Left cardiac atrium (tissue), 4 donors: ENCODE measurements at places on chromosomes 12 and 14. TPM values are rescaled to one million over a fixed set of nuclear protein-coding genes. Genes with fewer than 3 reads are reported as not detected.

CCDC197 gene
- total RNA-seq = not detected

GRCh38 chr12:5945071-5946008, at the start of gene ANO2:
Gene ANO2 (minus strand): TSS chr12:5945259. CDS start chr12:5945217, 42 bp downstream.
- peak; percentile 43 for DNase-seq

GRCh38 chr14:26526137-26526536, 71.7 kb downstream of the NOVA1 start:
- no peak for DNase-seq

- DNase-seq = no peak
Observed at GRCh38 chr12:68587448-68587873, 23.2 kb upstream of the RAP1B start.

DNA sequence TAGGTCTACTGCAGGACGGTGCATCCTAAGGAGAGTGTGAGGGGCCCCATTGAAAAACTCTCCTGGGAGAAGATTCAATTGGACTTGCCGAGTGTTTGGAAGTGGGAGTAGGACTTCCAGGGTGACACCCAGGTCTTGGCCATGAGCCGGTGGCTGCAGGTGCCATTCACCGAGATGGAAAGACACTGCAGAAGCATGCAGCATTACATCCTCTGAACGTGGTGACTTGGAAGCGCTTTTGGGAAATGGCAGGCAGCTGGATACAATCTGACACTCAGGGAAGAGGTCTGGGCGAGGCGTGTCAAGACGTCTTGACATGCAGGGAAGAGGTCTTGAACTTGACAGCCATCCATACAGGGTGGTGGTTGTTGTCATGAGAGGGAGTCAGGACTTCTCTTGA, 126.9 kb downstream of the PAPOLA start:
- DNase-seq = no peak

ATP2A2 gene
- 2,696 TPM for total RNA-seq

SIX1 gene
- total RNA-seq = 0.24 TPM

DNA sequence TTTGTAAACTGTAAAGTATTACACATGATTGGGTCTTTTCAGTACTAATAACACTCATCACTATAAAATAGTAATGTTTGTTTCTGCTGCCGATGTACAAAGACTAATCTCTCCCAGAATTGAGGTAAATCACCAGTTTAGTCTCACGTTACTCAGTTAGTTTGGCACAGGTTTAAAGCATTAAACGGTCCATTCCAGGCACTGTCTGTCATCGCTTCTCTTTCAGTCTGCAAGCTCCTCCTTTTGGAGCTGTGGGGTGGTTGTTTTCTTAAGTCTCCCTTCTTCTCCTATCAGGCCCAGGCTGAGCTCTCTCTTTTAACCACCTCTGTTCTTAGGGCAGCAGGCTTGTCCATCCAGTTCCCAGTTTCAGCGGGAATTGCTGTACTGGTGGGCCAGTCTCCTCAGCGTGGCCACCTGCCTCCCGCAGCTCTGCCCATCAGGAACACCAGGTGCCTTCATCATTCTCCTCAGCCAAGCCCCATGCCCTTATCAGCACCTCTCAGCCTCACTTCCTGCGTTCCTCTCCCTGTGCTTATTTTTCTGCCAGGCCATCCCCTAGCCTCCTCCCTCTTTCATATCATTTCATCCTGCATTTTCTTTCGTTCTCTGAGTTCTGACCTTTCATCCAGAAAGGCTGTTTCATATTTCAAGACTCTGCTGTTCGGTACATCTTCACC, 149.0 kb downstream of the TGFB3 start:
- no peak for DNase-seq

DNA sequence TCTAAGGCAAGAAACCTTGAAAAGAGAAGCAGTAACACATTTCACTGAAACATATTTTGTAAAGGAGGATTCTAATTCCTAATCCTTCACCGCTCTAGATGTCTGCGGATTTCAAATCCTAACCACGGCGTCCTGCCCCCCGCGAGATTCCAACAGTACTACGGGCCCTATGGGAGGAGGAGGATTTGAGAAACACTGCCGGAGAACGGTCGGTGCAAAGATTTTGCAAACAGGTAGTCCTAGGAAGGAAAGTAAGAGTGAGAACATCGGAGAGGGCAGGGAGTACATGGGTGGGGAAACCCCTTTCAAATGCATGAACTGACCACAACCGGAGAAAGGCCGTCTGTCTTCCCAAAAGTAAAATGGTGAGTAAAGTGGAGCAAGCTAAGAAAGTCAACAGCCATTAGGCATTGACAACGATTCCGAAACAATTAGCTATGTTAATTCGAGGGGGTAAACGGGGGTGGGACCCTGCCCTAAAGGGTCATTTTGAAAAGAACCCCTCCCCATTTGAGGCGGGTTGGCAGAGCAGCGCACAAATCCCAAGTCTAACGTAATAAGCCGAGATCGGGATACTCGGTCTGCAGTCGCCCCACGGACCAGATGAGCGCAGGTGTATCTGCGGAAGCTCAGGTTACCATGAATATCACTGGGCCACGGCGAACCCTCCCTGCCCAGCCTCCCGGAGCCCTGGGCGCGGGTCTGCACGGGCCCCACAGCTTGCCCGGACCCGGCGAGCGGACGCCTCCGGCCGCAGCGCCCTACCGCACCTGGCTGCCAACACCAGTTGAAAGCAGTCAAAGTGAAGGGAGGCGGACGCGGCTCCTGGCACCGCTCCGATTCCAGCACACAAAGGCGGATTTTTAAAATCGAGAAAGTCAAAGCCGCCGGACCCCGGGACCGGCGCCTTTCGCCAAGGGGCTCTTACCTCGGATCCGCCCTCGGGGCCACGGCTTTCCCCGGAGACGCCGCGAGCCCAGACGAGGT, 662 bp downstream of the EPS8 start:
- DNase-seq = peak; percentile 35

DNA sequence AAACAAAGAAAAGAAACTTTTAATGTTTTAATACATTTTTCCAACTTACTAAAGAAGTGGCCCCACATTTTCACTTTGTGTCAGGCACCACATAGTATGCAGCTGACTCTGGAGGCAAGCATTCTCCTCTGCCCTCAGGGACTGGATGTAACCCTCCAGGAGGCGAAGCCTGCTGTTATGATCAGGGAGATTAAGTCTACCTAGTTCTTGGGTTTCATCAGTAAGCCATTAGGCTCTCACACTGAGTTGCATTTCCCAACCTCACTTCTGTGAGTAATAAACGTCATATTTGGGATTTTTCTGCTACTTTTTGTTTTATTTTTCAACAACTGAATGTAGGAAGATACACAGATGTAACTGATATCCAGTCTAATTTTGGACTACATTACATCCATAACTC, 101.2 kb upstream of the LRFN5 start:
- DNase-seq = no peak

OASL gene
- 0.35 TPM for total RNA-seq

- no peak for DNase-seq
Observed at GRCh38 chr12:47745485-47746041, 13.1 kb downstream of the RAPGEF3 start.

DNA sequence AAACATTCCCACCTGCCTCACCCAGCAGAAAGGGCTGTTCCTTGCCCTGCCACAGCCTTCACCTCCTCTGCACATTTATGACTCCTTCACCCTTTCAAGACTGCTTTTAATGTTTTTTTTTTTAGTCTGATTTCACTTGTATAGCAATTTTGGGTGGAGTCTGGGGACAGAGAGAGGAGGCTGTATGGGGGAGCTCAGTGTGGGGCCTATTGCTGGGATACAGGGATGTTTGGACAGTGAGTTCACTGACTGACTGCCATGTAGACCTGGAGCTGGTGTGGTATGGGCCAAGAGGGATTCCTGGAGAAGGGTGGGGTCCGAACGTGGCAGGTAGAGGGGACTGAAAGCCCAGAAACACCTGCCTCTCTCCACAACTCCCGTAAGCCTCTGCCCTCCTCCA, 1.9 kb upstream of the KRT85 start:
- DNase-seq = no peak

GRCh38 chr12:108592033-108592909, 5.6 kb downstream of the TMEM119 start:
- no peak for DNase-seq

GRCh38 chr12:93427779-93428564, 13.8 kb downstream of the UBE2N start:
- no peak for DNase-seq

WNK1 gene
- total RNA-seq = 251 TPM

GRCh38 chr12:39402922-39403321, 40.0 kb downstream of the KIF21A start:
- no peak for DNase-seq

DNA sequence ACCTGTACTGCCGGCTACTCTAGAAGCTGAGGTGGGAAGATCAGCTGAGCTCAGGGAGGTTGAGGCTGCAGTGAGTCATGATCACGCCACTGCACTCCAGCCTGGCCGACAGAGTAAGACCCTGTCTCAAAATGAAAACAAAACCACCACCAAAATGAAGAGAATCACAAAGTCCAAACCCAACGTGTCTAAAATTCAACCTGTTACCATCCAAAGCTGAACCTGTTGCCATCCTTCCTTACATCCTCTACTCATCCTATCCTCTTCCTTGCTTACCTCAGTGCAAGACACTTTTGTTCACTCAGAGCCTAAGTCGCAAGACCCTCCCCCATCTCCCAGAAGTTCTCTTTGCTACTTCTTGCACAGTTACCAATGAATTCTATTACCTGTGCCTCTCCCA, 299.7 kb downstream of the ATP23 start:
- no peak for DNase-seq

DNA sequence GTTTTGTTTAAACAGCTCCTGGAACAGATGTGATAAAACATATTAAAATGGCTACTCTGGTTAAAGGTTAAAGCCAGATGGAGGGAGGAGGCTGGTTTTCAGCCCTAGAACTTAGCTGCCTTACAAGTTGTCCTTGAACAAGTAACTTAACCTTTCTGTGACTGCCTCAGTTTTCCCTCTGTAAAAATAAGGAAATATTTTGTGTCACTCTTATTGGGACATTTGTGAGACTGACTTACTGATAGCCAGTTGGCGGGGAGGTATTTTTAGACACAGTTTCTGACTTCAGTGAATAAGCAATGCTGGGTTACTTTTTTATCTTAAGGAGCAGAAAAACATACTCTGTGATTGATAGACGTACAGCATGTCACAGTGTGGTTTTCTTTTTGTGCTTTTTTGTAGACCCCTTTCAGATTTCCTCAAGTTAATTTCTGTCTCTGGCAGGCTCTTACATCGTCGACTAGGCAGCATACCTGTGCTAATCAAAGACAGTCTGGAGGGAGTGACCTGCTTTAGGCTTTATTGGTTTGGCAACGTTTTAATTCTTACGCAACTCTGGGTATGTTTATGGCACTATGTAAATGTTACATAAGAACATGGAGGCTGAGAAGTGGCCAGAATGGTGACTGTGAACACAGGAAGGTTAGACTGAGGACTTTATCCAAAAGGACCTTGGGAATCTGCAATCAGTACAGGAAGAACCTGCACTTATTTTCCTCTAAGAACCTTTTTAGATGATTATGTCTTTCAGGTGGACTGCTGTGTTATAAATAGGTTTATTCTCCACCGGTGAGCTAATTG, 3.3 kb downstream of the ACVR1B start:
- no peak for DNase-seq

GRCh38 chr12:19430988-19431387, 8.3 kb upstream of the AEBP2 start:
- no peak for DNase-seq

KLHL42 gene
- total RNA-seq = 12.7 TPM

- DNase-seq = no peak
Observed at GRCh38 chr12:107788690-107789458, 14.4 kb downstream of the ASCL4 start.

DNA sequence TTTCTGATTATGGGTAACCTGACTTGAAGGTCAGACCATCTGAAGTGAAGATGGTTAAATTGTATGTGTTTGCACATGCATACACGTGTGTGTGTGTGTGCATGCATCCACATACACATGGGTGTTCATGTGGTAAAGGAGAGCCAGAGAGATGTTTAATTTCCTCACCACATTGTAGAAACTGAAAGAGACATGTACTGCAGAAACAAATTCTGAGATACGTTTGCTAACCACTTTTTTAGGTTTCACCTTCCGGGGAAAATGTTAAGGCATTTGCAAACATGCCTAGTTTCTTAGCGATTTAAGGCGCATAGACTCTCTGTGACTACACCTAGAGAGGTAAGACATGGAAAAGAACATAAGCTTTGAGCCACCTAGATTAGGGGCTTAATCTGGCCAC, 362.9 kb downstream of the RAD51B start:
- no peak for DNase-seq

DNA sequence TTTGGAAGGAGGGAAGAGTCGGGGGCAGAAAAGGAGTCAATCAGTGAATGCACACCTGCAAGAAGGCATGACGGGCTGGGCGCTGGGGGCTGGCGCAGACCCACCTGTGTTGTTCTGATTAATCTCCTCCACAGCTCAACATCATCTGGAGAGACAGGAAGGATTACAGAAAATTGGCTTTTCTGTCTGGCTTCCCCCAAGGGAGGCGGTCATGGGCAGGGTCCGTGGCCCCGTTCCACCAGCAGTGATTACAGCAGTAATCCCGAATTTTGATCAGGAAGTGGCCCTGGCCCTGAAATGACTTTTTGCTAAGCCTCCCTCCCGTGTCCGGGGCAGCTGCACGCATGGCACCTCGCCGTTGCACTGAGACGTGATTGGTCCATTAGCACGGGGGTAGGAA, 24.4 kb upstream of the GALNT9 start:
- DNase-seq = peak; percentile 3

GRCh38 chr14:58635091-58635830, 2.5 kb upstream of the DACT1 start:
- no peak for DNase-seq

- DNase-seq = no peak
Observed at GRCh38 chr14:36438883-36439282, 81.1 kb downstream of the NKX2-1 start.

- DNase-seq = no peak
Observed at GRCh38 chr14:104706733-104707607, 17.1 kb upstream of the ADSS1 start.

- no peak for DNase-seq
Observed at GRCh38 chr14:93706360-93706955, 81.8 kb downstream of the PRIMA1 start.

DNA sequence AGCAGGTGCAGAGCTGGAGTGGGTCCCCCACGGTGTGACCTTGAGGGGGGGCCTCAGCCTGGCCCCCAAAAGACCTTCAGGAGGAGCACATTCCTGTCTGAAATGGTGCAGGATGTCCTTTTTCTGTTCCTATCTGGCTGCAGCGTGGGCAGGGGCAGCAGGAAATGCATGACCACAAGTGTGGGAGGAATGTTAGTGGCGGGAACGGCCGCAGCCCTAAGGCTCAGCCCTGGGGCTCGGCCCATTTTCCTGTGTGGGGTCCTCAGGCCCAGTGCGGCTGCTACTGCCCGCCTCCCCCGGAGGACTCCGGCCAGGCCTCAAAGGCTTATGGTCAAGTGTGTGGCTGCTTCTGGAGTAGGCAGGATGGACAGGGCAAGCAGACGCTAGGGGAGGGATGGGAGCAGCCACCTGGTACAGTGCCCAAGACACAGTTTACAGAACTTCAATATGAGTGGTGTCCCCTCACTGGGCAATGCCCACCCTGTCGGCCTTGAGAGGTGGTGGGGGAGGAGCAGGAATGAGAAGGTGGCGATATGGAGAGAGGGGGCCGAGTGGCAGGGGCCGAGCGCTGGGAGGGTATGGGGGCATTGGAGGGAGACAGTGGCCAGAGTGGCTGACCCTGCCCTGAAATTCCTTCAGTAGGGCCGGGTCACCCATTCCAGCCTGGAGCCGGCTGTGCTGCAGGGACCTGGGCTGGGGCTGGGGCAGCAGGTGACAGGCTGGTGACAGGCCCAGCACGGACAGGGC, 137.4 kb downstream of the CALM1 start:
- DNase-seq = no peak
